ENCODE measurements at places on chromosomes 16 and 17.

DNA sequence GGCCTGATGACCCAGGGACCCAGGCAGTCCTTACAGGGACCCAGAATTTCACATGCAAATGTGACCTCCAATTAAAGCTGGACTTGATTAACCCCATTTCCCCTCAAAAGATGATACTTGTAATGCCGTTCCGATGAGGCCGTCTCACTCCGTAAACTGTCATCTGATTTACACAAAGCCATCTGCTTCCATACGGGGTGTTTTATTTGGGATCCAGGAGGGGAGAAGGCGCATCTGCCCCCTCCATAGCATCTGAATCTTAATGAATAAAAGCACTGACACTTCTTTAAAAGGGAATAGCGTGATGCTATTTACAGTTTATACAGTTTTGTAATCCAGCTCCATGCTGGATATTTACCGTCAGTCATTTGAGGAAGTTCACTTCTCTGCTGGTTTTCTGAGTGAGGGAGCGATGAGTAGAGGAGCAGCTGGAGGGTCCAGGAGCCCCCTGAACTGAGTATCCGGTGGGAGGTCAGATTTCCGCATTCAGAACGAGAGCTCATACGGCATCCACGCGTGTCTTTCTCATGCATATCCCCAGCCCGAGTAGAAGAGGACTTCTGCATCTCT is 452.7 kb downstream of the WWOX start:
- DNase-seq: no peak

GRCh38 chr17:18267927-18268711 is 7.7 kb downstream of the MIEF2 start:
- no peak for DNase-seq

DNA sequence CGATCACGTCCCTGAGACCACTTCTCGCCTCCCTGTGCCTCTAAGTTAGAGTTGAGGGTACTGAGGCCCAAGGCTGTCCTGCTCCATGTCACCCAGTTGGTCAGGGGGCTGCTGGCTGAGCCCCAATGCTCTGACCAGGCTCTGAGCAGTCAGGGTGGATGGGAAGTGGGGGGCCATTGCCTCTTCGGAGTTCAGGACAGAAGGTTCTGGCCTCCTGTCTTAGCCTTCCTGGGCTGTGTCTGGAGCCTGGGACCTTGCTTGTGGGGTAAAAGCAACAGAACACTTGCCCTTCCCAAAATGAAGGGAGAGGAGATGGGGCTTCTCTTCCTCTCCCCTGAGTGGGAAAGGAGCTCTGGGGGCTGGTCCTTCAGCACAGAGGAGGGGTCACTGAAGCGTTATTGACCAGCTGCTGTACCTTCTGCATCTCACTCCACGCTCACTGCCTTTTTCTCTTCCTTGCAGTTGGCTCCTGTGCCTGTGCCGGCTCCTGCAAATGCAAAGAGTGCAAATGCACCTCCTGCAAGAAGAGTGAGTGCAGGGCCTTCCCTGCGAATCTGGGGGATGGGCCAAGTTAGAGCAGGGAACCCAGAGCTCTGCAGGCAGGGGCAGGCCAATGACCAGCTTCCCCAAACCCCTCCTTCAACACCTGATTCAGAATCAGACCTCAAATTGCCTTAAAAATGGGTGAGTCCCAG is 580 bp downstream of the MT1X start:
- DNase-seq: no peak

- peak; percentile 72 for DNase-seq
Measured at GRCh38 chr17:55577687-55578086, 66.4 kb upstream of the SMIM36 start.

- no peak for DNase-seq
Measured at GRCh38 chr16:61944004-61944403, 92.2 kb downstream of the CDH8 start.

GRCh38 chr17:78993981-78994671 is 14.4 kb upstream of the LGALS3BP start:
- no peak for DNase-seq

GRCh38 chr16:56226187-56226586 is 34.9 kb downstream of the GNAO1 start:
- no peak for DNase-seq

DNA sequence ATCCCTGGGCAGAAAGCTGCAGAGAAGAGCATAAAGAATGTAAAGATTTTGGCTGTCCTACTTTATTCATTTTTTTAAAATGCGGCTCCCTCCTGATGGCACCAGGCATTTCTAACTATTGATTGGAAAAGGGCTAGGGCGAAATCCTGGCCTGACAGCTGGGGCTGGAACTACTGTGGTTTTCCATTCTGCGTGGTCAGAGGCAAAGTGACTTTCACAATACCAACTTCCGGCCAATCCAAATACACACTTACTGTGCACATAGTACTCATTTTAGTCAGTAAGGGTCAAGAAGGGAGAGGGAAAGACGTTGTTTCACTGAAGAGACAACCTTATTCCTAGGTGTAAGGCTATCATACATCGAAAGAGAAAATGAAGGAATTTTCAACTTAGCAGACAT is 113.8 kb upstream of the PMFBP1 start:
- no peak for DNase-seq

All from CD4-positive, alpha-beta memory T cell (primary cell).